ENCODE measurements at places on chromosomes 4 and X. TPM values are rescaled to one million over a fixed set of nuclear protein-coding genes. Genes with fewer than 3 reads are reported as not detected.

GRCh38 chr4:154960476-154960875 is 179.4 kb downstream of the RBM46 start:
- DNase-seq, result no peak

Gene ETDA
- total RNA-seq, result not detected

DNA sequence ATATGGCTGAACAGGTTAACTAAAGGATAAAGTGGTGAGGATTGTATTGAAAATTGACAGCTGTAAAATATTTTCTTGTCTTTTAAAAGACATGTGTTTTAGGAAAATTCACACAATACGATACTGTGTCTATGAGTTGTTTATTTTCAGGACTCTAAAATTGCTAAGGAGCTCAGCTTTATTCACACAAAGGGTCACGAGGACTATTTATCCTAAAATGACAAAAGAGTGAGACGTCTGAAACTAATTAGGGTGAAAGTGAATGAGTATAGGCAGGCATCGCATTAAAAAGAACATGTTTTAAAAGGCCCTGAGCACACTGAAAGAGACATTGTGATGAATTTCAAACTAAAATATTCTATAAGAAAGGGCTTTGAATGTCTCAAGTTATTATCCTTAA is 304.7 kb downstream of the SH2D1A start:
- no peak for DNase-seq

DNA sequence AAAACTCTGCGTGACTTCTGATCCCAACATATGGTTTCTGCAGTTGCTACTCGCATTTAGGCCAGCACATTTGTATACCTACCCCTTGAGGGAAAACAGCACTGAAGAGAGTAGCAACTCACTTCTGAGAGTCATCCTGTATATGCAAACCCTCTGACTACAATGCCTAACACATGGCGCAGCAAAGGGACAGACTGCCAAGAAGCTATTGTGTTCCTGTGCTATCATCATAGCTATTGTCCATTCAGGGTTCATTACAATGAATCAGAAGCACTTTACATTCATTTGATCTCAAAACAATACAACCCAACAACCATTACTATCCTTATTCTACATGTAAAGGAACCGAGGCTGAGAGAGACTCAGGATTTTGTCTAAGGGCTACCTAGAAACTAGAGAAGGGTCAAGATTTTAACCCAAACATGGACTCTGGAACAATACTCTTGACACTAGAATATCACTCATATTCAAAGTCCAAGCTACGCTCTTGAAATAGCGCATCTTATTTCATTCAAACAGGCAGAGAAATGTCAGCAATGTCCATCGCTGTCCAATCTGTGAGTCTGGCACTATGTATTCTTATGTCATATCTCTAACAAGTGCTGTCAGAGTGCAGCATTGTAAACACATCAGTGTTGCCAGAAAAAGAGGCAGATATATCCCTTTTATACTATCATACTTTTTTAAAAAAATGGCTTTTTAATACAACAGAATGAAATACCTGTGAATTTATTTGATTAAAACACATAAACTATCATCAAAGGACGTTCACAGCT is 173.6 kb downstream of the CORIN start:
- no peak for DNase-seq

GRCh38 chrX:118884552-118885138 is 61.0 kb downstream of the ZCCHC12 start:
- peak; percentile 9 for DNase-seq

Gene EVC2
- total RNA-seq, result not detected

Gene HS3ST1
- total RNA-seq, result not detected

DNA sequence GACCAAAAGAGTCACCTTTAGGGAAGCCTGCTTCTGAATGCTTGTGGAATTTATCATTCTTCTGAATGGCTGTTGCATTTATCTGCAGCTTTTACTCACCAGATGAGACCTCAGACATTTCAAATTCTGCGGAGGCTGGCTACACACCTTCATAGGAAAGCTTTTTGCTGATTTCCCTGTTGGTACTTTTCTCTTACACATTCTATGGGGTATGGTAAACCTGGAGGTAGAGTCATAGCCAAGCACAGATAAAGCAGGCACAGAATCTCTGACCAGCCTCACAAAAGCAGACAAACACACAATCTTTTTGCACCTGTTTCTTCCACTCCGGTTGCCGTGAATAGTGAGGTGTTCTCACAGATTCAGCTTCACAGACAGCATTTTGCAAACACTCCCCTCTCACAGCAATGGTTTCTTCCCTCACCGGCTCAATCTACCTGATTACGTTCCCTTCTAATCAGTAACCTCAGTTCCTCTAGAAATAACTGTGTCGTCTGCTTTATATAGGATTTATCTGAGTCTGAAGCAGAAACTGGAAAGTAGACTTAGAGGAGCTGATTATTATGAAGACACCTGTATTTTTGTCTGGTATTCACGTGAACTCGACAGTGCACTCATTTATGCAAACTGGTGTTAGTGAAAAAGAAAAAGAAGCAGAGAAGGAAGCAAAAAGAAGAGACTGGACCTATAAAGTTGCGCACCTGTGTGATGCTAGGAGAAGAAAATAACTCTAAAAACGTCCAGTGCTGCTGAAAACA is 83.1 kb downstream of the DMD start:
- DNase-seq, result no peak

Gene NPY5R
- not detected for total RNA-seq

Gene POLN
- 0.93 TPM for total RNA-seq

All from HepG2 (cell line).